ENCODE measurements at places on chromosomes 5 and 9.

DNA sequence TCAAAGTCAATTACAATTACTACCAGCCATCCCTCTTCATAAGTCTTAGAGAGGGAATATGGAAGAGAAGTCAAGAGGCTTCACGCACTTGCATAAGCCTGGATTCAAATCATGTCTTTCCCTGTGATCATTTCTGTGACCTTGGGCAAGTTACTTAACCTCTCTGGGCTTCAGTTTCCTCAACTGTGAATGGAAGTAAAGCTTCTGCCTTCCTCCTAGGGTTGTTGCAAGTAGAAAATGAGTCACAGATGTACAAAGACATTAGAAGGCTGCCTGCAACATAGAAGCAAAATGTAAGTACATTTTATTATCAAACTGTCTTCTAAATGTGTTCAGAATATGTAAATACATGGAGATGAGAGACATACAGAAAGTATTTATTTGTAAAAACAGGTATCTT lies 42.3 kb upstream of the SEMA6A start:
- no peak for DNase-seq

GRCh38 chr5:142096382-142096781 lies 12.2 kb upstream of the NDFIP1 start:
- no peak for DNase-seq

GRCh38 chr5:62828742-62829603 lies 250.4 kb downstream of the LRRC70 start:
- no peak for DNase-seq

DNA sequence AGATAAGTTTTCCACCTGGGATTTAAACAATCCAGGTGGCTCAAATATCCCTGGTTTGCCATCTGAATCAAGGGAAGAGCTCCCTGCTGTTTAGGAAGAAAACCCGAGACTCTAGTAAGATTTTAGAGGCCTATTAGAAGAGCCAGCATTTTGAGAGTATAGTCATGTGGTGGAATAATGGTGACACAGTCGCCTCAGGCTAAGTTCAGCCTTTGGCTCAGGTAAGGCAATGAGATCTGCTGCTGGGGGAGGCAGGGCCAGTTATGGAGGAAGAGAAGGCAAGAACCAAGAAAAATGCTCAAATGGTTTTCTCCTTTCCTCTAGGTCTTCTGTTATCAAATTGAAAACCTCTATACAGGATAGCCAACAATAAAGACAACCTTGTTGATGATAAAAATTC lies 16.2 kb downstream of the RAD1 start:
- DNase-seq = no peak

- DNase-seq = no peak
Observed at GRCh38 chr5:178818094-178818493, 41.7 kb upstream of the ZNF354B start.

- no peak for DNase-seq
Observed at GRCh38 chr5:172216345-172216744, 22.4 kb downstream of the EFCAB9 start.

GRCh38 chr5:102932781-102933180 lies 177.7 kb downstream of the PAM start:
- no peak for DNase-seq

GRCh38 chr5:119315516-119315949 lies 40.3 kb upstream of the TNFAIP8 start:
- DNase-seq = no peak

- no peak for DNase-seq
Observed at GRCh38 chr9:75170898-75171360, 82.6 kb downstream of the OSTF1 start.

DNA sequence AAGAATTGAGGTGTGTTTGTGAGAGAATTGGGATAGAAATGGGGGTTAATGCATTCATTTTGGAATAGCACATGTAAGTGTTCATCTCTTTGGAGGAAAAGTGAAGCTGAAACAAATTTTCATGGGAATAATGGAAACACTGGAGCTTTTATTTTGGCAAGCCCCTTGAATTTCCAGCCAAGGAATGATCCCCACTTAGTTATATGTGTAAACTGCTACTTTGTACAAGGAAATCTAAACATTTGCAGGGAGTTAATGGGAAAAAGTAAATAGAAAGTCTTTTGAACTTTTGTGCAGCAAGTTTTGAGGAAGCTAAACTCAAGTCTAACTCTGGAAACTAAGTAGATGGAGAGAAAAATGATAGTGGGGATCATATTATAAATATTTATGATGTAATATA lies 44.1 kb downstream of the CAMK4 start:
- DNase-seq = no peak

DNA sequence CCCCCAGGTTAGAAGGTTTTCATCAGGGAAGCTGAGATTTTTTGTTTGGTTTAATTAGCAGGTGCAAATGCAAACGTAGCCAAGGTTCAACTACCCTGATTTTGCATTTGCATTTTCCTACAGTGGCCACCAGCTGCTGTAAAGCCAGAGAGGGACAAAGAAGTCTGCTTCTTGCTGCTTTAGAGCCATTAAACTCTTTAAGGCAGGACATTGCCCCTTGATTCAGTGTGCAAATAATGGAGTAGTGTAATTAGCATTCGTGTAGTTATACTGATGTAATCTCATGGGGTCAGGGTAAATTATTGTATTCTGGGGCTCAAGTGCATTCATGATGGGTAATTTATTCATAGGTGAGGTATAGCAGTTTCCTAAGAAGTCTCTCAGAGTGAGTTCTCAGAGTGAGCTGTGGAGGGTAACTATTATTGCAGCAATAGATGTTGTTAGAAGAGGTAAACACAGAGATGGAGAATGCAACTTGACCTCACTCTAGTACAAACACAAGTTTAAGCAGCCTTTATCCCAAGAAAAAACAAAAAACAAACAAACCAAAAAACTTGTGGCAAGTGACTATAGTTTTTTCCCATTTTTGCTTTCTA lies 526.5 kb downstream of the KIF4B start:
- no peak for DNase-seq

GRCh38 chr9:18397076-18397475 lies 76.9 kb upstream of the ADAMTSL1 start:
- DNase-seq = no peak

DNA sequence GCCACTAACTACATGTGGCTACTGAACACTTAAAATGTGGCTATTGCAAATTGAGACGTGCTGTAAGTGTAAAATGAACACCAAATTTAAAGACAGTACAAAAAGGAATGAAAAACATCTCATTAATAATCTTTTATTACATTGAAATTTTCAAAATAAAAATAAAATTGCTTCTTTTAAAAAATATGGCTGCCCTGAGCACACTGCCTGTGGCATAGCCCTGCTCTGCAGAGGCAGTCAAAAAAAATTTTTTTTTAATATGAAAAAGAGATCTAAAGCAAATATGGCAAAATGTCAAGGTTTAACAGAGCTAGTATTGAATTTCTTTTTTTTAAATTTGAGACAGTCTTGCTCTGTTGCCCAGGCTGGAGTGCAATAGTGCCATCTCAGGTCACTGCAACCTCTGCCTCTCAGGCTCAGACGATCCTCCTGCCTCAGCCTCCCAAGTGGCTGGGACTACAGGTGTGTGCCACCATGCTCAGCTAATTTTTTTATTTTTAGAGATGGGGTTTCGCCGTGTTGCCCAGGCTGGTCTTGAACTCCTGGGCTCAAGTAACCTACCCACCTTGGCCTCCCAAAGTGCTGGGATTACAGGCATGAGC lies 25.6 kb downstream of the CARNMT1 start:
- no peak for DNase-seq

DNA sequence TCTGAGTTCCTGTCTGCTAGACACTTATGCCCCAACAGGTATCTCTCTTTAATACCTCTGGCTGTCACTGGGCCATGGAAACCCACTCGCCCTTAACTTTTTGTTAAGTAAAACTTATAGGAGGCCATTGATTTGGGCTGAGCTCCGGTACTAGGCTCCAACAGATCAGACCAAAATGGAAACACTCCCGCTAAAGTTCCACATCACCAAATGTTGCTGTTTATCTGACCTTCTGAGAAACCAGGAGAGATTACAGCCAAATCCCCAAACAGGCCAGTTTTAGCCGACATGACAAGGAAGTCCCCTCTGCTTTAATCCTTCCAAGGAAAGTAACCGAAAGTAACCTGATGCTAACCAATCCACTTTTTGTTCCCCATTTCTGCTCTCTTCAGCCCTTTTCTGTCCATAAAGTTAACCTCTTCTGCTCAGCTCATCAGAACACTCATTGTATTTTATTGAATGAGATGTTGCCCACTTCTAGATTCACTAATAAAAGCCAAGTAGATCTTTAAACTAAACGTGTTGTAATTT lies 115.2 kb upstream of the LHFPL2 start:
- no peak for DNase-seq

GRCh38 chr5:39716532-39717028 lies 291.8 kb upstream of the DAB2 start:
- DNase-seq = no peak

DNA sequence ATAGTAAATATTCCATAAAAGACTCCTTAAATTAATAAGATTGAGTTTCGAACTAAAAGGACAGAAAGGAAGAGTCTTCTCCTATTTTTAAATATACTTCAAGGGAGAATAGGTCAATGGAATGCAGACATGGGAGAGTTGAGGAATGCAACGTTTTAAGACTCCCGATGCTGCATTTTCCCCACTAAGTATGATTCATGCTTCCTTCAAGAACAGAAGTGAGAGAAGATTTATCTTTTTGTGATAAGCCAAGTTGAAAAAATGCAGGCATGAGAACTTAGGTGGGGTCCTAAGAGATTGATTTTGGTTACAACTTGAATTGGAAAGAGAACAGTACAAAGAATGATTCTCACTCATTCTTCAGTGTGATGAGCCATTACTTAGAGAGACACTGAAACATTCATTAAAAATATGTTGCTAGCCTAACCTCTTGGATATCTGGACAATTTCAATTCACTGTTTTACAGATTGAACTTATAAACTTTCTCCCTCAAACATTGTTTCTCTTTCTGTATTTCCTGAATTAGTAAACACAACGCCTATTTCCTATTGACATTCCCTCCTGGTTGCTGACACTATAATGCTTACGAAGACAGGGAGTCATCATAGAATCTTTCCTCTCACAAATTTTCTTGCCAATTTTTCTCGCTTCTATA lies 1666.1 kb upstream of the WWC1 start:
- DNase-seq = no peak

- peak; percentile 12 for DNase-seq
Observed at GRCh38 chr9:136700959-136701667, 11.3 kb upstream of the DIPK1B start.

DNA sequence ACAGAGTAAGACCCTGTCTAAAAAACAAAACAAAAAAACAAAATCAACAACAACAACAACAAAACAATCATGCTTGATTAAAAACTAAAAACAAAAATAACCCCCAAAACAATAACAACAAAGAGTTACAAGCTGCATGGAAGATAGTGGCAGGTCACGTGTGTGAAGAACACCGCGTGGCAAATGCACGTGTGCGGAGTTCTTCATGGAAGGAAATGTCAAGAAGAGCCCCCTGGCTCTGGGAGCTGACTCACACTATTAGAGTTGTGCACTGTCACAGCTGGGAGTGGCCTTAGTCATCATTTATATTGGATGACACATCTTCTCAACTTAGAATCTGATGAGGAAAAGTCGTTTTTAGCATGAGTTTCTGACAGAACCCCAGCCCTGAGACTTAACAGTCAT lies 110.5 kb downstream of the JMY start:
- DNase-seq = no peak

DNA sequence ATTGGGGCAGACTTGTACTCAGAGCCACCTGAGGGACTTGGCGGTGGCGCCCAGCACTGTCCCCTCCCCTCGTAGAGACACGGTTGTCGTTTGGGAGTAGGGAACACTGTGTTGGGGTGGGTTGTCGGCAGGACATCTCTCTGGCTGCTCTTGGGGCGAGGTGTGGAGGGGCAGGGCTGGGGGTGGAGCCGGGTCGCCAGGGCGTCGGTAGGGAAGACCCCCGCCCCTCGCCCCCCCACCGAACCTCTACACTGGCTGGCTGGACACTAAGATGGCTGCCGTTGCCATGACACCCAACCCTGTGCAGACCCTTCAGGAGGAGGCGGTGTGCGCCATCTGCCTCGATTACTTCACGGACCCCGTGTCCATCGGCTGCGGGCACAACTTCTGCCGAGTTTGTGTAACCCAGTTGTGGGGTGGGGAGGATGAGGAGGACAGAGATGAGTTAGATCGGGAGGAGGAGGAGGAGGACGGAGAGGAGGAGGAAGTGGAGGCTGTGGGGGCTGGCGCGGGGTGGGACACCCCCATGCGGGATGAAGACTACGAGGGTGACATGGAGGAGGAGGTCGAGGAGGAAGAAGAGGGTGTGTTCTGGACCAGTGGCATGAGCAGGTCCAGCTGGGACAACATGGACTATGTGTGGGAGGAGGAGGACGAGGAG lies 778 bp downstream of the TRIM41 start:
- no peak for DNase-seq

- DNase-seq = peak; percentile 70
Observed at GRCh38 chr9:95494416-95495371, 22.1 kb downstream of the PTCH1 start.

DNA sequence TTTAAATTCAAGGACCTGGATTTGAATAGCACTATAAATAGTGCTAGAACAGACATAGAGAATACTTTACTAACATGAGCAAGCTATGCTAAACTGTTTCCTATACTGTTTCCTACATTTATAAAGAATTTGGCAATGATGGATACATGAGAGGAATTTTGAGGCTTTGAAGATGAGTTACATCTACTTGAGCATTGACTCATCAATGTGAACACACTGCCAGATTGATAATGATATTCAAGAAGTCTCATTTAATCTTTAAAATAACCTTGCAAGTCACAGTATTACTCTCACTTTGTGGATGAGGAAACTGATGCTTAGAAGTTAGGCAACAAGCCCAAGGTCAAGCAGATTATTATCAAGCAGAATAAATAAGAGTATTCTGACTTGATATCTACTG lies 281.9 kb downstream of the DNAH5 start:
- DNase-seq = no peak

DNA sequence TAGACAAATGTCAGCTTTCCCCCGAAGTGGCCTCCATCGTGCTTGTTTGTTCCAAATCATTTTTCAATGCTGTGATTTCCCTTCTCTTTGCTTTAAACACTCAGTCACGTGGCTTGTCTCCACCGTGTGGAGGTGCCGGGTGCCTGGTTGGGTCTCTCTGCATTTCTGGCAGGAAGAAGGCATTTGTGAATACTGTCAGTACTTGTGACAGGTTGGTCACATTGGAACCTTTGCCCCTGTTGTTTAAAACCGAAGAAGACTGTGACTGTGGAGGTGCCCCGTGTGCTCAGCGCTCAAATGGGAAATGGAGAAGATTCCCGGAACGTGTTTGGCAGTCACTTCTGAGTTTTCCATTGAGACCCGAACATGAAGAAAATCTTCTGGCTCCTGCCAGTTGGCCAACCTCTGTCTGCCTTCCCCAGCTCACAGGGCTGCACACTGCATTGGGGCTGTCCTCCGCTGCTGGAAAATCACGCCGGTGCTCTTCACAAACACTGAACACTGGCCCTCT lies 74.6 kb downstream of the LMNB1 start:
- no peak for DNase-seq

DNA sequence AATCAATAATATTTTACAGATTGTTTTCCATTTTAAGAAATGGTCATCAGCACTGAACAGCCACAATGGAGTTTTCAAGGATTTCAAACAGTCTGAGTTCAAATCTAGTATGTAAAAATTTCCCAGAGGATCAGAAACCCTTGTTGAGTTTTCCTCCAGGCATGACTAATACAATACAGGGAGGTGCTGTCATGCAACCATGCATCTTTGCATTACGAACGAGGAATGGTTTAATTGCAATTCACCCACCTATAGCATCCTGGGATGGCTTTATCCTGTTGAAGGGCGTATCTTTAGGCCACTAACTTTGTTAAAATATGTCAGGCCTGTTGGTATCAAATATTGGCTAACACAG lies 196.4 kb downstream of the EFNA5 start:
- no peak for DNase-seq

- no peak for DNase-seq
Observed at GRCh38 chr5:191036-191948, at the start of gene LRRC14B. Gene LRRC14B, plus strand, starts transcription at chr5:191495. Its CDS starts 44 bp downstream, at chr5:191539.

- DNase-seq = no peak
Observed at GRCh38 chr5:129048509-129048908, 46.0 kb upstream of the ISOC1 start.
